MG63 (cell line): ENCODE measurements at places on chromosomes 6 and 20. TPM values are rescaled to one million over a fixed set of nuclear protein-coding genes. Genes with fewer than 3 reads are reported as not detected.

GRCh38 chr6:110476046-110476849 lies at the start of gene SLC22A16:
Gene SLC22A16 (minus strand): TSS chr6:110476613. CDS start chr6:110476574, 39 bp downstream.
- DNase-seq, result peak; percentile 10

DNA sequence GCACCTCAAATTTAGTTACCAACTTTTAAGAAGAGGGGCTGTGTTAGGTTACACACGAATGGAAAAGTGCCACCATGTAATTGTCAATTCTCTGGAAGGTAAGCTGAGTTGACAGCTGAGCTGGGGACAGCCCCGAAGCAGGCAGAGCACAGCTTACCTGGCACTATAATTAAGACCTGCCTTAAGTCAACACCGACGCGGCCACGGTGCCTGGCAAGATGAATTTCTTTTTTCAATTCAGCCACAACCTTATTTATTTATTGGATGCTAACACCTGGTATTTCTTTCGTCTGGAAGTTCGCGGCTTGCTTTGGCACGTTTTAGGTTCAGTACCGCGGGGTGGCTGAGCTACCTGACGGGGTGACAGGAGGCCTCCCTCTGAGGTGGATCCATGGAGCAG lies 40.6 kb upstream of the NFATC2 start:
- no peak for DNase-seq

DNA sequence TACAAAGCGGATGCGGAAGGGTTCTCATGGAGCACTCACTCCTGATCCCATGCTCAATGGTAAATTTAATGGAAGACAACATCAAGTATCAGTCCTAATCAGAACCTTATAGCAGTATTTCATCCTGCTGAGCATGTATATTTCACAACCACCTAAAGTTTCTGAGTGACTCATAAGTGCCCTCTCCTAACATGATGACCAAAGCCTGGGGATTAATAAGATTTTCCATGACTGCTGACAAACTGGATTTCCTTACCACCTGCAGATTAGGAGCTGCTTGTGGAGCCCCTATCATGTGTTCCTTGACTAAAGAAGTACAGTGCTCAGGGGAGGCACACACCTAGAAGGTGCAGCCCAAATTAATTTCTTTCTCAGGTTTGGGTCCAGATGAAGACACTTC lies 112.8 kb downstream of the INSM1 start:
- no peak for DNase-seq

The APOM gene
- 0.56 TPM in 1 of 2 replicates, not detected in the other for total RNA-seq

The BMP5 gene
- 4.2 and 4.7 TPM in 2 replicates for total RNA-seq

GRCh38 chr6:37987559-37987958 lies 168.0 kb downstream of the ZFAND3 start:
- no peak for DNase-seq

GRCh38 chr6:162173466-162173865 lies 554.1 kb downstream of the PRKN start:
- DNase-seq, result no peak

The WFDC12 gene
- not detected in 2 replicates for total RNA-seq

GRCh38 chr20:44622501-44623270 lies 28.8 kb downstream of the ADA start:
- DNase-seq, result no peak

GRCh38 chr20:33209789-33210188 lies 7.4 kb upstream of the BPIFA3 start:
- peak; percentile 50 for DNase-seq

DNA sequence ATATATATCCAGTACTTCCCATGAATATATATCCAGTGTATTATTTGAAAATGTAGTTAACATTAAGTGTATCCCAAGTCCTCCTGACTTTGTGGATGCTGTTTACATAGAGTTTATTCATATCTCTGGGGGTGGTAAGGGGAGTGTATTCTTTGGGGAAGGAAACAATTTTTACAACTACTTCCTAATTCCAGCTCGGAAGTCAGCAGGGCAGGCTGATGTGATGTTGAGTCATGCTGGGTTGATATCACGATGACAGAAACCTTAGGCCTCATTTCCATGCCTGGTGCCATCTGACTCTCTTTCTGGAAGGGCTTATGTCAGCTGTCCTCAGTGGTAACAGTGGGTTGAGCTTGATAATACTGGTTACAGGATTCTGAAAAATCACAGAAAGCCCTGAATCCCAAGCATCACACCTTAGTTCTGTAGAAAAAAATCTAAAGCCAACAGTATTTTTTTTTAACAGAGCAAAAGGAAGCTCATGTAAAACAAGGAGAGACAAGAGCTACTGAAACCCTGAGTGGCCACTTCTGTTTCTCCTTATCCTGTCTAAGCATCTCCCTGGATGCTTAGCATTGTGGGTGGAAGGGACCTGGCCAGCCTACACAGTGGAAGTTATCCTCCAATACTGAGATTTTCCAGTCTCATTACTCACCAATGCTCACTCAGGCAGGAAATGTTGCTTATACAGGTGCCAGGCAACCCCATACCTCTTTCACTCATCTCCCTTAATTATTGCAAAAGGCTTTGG lies 75.2 kb upstream of the IYD start:
- DNase-seq, result peak; percentile 63

The RBL1 gene
- total RNA-seq, result 11.1 and 18.3 TPM in 2 replicates

DNA sequence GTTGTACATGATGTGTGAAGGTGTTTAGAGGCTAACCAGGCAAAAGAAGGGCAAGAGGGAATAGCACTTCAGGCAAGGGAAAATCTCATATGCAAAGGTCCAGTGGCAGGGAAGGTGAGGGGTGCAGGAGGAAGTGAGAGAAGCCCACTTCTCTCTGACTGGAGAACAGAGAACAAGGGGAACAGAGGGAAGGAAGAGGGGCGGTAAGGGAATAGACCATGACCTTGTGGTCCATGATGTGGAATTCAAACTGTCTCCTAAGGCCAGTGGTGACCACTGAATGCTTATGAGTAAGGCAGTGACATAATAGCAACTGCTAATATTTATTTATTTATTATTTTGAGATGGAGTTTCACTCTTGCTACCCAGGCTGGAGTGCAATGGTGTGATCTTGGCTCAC lies 20.6 kb upstream of the SLC9A8 start:
- no peak for DNase-seq

GRCh38 chr6:30568245-30568644 lies 3.0 kb upstream of the ABCF1 start:
- no peak for DNase-seq
